ENCODE measurements at places on chromosomes 1 and 21. TPM values are rescaled to one million over a fixed set of nuclear protein-coding genes. Genes with fewer than 3 reads are reported as not detected.

Gene KCNJ9
- not detected for total RNA-seq

Gene TRIM33
- total RNA-seq = 38.3 TPM

DNA sequence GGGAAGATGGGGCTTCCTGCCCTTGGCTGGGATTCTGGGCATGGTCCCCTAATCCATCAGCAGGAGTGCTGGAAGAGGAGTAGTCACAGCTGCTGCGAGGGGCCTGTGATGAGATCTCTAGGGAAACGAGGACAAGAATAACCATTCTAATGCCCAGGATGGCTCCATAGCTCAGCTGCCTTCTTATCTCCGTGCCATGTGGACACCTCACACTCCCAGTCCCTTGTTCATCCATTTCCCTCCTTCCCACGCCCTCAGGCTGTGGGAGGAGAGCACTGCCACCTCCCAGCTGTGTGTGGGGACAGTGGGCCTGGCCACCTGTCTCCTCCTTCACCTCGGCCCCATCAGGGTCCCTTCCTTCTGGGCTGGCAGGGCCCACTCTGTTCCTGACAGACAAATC lies 16.1 kb upstream of the ETV3 start:
- no peak overlapping the region for H3K4me3 ChIP-seq
- H3K27ac ChIP-seq = no peak overlapping the region
- no peaks in the 10 kb centered on the region for H3K36me3 ChIP-seq

GRCh38 chr1:24805534-24806301 lies 60.5 kb downstream of the CLIC4 start:
- H3K4me1 ChIP-seq = peaks cover 4% of the 10 kb centered on the region
- H3K27ac ChIP-seq = no peak overlapping the region
- H3K36me3 ChIP-seq = no peaks in the 10 kb centered on the region
- no peaks in the 10 kb centered on the region for H3K27me3 ChIP-seq

GRCh38 chr1:65398083-65398482 lies 22.4 kb upstream of the LEPR start:
- no peak overlapping the region for H3K27ac ChIP-seq
- H3K4me1 ChIP-seq = no peaks in the 10 kb centered on the region
- no peak for DNase-seq
- H3K27me3 ChIP-seq = no peaks in the 10 kb centered on the region
